ENCODE measurements at places on chromosomes 16 and 17. TPM values are rescaled to one million over a fixed set of nuclear protein-coding genes. Genes with fewer than 3 reads are reported as not detected.

DNA sequence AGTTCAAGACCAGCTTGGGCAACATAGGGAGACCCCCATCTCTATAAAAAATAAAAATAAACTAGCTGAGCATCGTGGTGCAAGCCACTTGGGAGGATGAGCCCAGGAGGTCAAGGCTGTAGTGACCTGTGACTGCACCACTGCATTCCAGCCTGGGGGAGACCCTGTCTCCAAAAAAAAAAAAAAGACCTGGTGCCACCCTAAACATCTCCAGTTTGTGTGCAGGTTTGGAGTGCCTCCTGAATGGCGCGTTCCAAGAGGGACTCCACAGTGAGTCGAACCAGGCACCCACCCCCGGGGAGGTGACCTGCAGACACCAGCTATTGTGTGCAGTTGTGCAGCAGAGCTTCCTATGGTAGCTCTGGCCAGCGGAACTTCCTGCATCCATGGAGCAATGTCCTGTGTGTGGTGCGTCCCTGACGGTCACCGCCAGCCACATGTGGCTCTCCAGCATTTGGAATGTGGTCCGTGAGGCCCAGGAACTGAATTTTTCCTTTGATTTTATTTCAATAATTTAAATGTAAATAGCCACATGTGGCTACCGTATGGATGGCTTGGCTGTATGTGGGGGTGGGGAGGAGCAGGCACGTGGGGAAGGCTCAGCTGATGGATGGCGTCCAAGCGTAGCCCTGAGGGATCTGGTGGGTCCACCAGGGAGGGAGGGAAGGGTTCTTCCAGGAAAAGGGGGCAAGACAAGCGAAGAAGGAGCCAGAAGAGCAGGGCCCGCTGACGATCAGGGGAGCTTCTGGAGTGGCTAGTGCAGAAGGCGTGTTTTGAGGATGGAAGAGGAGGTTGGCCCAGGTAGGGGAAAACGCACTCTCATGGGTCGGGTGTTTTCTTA lies 107.1 kb upstream of the GSE1 start:
- H3K4me3 ChIP-seq: no peak overlapping the region
- peaks cover 7% of the 10 kb centered on the region for H3K4me1 ChIP-seq
- H3K27me3 ChIP-seq: no peaks in the 10 kb centered on the region
- no peak for DNase-seq

P2RX5 gene
- total RNA-seq: 4.7 TPM

- DNase-seq: no peak
- no peaks in the 10 kb centered on the region for H3K36me3 ChIP-seq
- H3K27ac ChIP-seq: no peak overlapping the region
- H3K4me1 ChIP-seq: no peaks in the 10 kb centered on the region
Measured at GRCh38 chr16:1003391-1004347, 22.1 kb downstream of the SOX8 start.

FAM20A gene
- 34.4 TPM for total RNA-seq

GRCh38 chr17:80724775-80725266 lies 180.2 kb downstream of the RPTOR start:
- H3K4me3 ChIP-seq: no peak overlapping the region
- H3K4me1 ChIP-seq: no peaks in the 10 kb centered on the region
- H3K27ac ChIP-seq: no peak overlapping the region

TAC4 gene
- total RNA-seq: not detected

DNA sequence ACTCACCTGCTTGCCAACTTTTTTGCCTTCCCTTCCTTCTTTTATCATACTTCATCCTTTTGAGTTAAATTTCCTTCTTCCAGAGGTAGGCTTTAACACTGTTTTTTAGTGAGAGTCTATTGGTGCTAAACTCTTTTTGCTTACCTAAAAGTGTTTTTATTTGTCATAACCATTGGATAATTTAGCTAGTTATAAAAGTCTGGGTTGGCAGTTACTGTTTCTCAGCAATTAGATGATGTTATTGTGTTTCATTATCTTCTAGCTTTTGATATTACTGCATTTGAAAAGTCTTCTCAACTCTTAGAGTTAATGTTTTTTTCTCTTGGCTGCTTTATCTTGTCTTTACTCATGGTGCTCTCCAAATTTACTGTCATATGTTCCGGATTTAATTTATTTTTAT lies 22.6 kb downstream of the ZNRF1 start:
- H3K27ac ChIP-seq: no peak overlapping the region
- H3K36me3 ChIP-seq: peaks cover 28% of the 10 kb centered on the region
- no peak for DNase-seq
- no peak overlapping the region for H3K4me3 ChIP-seq
- H3K4me1 ChIP-seq: no peaks in the 10 kb centered on the region
